ENCODE measurements at places on chromosomes 5 and 9. TPM values are rescaled to one million over a fixed set of nuclear protein-coding genes. Genes with fewer than 3 reads are reported as not detected.

Gene STC2
- total RNA-seq: 16.2 TPM

Gene EDIL3
- 0.37 TPM for total RNA-seq

Gene ADAMTS2
- 39.7 TPM for total RNA-seq

Gene CSF2
- not detected for total RNA-seq

Gene SPEF2
- 3.3 TPM for total RNA-seq

Gene IL3
- total RNA-seq: not detected

Gene FGF1
- total RNA-seq: 0.98 TPM

Gene SHROOM1
- 7.8 TPM for total RNA-seq

Gene RNF183
- total RNA-seq: under 0.01 TPM

Gene SLC26A2
- 13.7 TPM for total RNA-seq

Gene PCDHGB7
- 5.9 TPM for total RNA-seq

Gene HDAC3
- total RNA-seq: 42.3 TPM

Gene INSL6
- not detected for total RNA-seq

Gene RANBP6
- total RNA-seq: 19.8 TPM

Gene FOXI1
- not detected for total RNA-seq

Gene PCDHB5
- under 0.01 TPM for total RNA-seq

Gene RARS1
- total RNA-seq: 177 TPM

Gene FBXL7
- 5.7 TPM for total RNA-seq
